ENCODE measurements at places on chromosomes 5 and 9. TPM values are rescaled to one million over a fixed set of nuclear protein-coding genes. Genes with fewer than 3 reads are reported as not detected.

UGT3A2 gene
- not detected for total RNA-seq

FOXI1 gene
- total RNA-seq: not detected

KCNIP1 gene
- not detected for total RNA-seq

ZBED3 gene
- 0.54 TPM for total RNA-seq

NMUR2 gene
- total RNA-seq: not detected

REXO4 gene
- total RNA-seq: 17.3 TPM

IGFBPL1 gene
- 0.76 TPM for total RNA-seq

SPINK13 gene
- total RNA-seq: not detected

ISL1 gene
- not detected for total RNA-seq

LIX1 gene
- not detected for total RNA-seq

SERF1A gene
- total RNA-seq: 15.3 TPM

Data from GM23248 (cell line).